ENCODE measurements at places on chromosomes 12 and 14.

DNA sequence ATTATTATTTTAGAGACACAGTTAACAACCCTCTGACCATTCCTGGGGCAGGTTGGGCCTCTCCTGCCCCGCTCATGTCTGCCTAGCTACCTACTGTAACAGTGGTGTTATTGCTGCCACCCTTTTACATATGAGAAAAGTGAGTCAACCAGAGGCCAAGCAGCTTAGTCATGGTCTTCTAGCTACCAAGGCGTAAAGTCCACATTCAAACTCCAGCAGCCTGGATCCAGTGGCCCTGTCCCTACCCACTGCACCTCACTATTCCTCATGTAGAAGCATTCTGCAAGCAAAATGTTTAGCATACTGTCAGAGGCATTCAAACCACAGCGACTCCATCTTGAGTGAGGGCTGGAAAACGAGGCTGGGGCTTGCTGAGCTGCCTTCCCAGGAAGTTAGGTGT is 95.8 kb downstream of the SLC15A4 start:
- DNase-seq: no peak

DNA sequence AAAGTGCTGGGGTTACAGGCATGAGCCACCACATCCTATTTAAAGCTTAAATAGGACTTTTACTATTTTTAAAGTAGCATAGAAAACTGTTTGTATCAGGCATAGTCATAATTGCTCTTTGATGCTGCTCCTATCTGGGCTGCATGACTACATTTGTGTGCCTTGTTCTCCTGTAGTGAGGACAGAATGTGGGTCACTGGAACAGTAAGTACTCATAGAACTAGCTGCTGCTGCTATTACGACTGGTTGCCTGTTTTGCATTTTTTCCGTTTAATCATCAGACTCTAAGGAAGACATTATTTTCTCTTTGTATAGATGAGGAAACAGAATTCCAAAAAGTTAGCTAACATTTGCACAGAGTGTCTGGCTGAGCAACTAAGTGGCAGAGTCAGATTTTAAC is 42.8 kb downstream of the ZC3H14 start:
- no peak for DNase-seq

GRCh38 chr14:67704484-67705089 is 2.9 kb downstream of the RDH12 start:
- no peak for DNase-seq

GRCh38 chr12:68435816-68436215 is 103.7 kb upstream of the MDM1 start:
- DNase-seq: no peak

- no peak for DNase-seq
Observed at GRCh38 chr14:61218767-61219166, 62.4 kb downstream of the TMEM30B start.

DNA sequence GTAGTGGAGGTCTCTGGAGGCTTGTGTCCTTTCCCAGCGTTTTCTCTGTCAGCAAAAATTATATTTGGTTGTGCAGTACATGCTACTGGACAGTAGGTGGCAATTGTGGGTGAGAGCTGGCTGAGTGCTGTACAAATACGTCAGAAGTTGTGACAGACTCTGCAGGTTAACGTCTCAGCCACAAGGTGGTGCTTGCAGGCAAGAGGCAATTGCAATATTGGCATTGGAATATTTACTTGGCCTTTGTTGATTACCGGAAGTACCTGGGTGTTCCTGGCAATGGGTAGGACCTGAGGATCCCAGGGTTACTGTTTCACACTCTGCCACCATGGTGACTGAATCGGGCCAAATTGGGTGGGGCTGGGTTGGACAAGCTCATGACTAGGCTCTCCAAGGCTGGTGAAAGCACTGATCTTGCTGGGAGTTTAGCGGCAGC is 333.9 kb upstream of the LMO3 start:
- no peak for DNase-seq

DNA sequence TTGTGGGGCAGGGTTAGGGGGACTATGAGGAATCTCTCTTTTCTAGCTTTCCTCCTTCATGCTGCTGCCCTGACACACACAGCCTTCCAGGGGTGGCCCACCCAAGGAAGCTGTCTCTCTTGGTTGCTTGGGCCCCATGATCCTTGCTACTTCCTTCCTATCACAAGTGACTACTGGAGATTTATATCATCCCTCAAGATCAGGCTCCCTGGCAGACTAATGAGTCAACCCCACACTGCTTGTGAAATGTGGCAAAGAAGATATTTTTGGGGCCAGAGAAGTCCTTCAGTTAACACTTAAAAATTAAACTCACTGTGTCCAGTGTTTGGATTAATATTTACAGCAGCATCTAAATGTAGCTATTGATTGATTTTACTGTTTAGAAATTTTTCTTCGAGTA is 1.5 kb downstream of the OR4E1 start:
- no peak for DNase-seq

DNA sequence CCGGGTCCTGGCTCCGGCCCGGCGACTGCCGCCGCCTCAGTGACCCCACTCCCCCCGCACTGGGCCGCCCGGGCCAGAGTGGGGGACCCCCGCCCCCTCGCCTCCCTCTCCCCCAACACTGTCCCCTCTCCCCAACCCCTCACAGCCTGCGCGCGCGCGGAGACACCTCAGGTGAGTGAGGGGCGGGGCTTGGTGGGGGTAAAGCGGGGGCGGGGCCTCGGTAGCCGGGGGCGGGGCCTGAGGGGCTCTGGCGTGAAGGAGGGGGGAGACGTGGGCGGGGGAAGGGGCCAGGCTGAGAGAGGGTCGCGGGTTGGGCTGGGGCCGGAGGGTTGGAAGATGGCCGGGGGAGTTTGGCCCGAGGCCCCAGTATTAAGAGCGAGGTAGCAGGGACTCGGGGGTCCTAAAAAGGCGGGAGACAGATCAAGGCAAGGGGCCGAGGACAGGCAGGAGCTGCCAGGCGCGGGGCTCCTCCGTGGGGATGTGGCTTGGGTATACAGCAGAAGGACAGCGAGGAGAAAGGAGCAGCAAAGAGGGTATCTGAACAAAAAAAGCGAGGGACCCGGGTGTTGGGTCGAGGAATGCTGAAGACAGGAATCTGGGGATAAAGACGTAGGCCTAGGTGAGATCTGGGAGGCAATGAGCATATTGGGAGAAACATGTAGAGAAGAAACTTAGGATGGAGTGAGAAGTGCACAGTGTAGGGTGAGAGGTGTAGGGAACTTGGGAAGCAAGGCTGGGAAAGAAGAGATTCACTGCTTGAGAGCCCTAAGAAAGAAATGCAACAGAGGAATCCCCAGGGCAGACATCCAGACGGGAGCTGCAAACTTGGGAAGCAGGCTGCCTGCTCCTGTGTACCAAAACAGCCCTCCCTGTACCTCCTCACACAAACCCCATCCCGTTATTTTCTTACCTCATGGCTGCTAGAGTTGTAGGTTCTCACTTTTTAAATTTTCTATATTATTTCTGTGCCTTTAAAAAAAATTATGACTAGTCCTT is 10.8 kb downstream of the SUOX start:
- DNase-seq: peak; percentile 40

DNA sequence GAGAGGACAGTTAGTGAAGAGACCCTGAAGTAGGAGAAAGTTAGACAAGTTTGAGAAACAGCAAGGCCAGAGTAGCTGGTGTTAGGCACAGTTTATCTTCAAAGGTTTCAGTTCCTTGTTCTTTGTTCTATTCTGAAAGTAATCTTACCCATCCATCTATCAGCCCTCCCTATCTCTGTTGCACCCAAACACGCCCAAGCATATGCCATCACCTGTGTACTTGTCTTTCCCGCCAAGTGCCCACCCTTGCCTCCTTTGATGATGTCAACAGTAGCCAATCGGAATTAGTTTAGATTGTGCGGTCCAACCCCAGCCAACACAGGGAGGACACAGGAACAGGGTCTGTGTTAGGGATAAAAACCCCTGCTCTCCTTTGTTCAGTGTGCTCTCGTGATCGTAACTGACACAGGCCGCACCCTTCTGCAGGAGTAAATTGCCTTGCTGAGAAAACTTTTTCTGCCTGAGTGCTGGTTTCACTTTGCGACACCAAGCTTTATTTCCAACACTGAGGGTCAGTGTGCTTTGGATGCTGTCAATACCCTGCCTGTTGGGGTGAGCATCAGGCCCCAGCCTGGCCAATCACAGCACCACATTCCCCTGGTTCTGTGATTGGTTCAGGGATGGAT is 4.7 kb upstream of the TMEM229B start:
- no peak for DNase-seq

- DNase-seq: no peak
Observed at GRCh38 chr14:104178279-104178678, 39.9 kb downstream of the KIF26A start.

- no peak for DNase-seq
Observed at GRCh38 chr14:68153275-68153674, 333.7 kb downstream of the RAD51B start.

DNA sequence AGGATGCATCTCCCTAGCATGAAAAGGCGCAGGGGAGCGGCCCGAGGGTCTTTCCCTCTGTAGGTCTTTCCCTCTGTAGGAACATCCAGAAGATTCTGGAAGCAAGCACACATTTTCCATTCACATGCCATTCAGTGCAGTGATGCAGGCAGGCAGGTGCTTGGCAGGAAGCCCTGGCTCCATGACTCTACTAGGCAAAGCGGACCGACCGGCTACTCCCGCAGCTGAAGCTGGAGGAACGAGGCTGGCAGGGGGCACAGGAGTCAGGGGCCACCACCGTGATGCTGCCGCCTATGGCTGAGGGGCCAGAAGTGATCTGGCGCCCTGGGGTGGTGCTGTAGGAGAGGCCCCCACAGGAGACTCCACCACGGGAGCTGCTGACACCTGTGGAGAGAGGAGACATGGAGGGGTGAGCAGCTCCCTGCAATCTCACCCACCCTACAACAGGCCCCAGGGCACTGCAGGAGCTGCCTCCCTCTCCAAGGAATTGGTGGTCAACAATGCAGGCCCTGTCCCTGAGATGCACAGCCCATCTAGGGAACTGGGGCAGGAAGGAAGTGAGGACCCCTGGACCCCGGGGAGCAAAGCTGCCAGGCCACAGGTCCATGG is 6.5 kb downstream of the KRT85 start:
- DNase-seq: no peak

GRCh38 chr14:35122696-35123387 is 490 bp downstream of the PRORP start:
- DNase-seq: no peak

DNA sequence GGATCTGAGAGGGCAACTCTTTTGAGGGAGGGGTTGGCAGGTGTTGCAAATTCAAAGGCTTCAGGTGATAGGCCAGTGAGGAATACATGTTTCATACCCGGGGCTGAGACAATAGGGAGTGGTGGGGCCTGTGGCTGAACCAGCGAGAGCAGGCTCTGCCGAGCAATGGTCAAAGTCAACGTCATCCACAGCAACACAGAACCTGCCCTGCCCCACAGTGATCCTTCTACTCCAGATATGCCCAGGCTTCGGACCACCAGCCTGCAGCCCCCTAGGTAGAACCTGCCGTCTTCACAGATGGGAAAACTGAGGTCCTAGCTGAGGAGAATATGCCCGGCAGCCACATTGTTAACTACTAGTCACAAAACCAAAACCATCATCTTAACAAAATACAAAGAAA is 4.1 kb downstream of the SERPINA1 start:
- no peak for DNase-seq

GRCh38 chr12:22625762-22626294 is 857 bp downstream of the ETNK1 start:
- no peak for DNase-seq

DNA sequence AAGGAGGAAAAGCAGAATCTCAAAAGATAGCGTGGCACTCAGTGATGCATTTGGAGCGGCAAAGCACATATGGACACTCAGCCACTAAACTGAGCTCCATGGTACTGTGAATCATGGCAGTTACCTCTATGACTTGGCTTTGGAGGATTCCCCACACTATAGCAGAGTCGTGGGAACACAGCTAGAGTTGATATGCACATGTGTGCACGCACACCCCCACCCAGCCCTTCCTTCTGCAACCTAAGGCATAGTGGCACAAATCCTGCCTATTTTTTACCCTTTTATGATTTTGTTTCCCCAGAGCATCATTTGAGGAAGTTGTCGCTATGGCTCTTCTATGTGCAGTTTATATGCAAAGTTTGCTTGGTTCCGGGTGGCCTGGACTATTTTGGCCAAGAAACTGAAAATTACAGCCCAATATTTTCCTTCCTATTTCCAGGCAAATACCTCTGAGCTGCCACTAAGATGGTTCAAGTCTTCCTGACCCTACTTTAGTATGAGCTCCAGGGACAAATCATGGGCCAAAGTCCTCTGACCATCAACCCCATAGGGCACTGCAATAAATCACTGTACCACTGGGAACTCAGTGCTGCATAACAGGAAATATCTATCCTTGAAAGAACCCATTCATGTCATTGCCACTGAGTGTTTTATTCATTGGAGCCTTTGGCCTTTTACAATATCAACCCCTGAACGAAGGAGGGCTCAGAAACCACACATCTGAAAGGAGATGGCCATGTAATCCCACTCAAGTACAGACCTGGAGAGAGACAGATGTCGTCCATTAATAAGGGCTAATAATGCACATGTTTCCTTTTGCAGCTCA is 177.5 kb downstream of the EGLN3 start:
- DNase-seq: no peak

DNA sequence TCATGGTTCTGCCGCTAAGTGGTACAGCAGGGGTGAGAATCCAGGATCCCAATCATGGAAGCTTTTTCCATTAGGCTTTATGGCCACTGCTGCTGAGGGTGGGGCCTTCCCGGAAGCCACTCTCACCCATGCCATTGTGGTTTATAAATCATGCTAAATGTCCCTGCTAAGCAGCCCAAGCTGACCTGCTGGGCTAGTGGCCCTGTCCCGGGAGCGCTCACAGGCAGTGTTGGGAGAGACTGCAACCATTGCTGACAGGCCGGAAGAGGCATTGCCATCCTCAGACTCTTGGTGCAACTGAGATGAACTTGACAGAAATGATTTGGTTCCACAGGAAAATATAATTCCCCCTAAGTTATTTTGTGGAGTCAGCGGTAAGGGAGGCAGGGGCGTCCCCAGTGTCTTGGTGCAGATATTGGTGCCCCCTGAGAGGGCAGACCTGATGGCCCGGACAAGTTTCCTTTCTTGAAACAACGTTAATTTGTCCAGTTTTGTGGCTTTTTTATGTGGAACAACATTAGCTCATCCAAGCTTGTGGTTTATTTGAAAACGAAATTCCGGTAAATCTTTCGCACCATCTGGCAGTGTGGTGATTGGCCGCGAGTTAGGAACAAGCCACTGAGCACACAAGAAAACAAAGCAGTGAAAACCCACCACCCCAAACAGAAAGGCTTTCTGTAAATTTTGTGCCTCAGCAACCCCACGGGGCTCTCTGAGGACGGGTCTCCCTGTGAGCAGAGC is 82.3 kb downstream of the SSPN start:
- no peak for DNase-seq

All from stimulated activated CD8-positive, alpha-beta memory T cell treated with anti-CD3 and anti-CD28 coated beads, Interleukin-4, amount 100 ng/mL, for 4 hours (primary cell).